Hepatic stellate cell (primary cell): ENCODE measurements at places on chromosomes 7 and 10.

- DNase-seq, result no peak
Measured at GRCh38 chr7:75630549-75630948, 108.2 kb downstream of the HIP1 start.

DNA sequence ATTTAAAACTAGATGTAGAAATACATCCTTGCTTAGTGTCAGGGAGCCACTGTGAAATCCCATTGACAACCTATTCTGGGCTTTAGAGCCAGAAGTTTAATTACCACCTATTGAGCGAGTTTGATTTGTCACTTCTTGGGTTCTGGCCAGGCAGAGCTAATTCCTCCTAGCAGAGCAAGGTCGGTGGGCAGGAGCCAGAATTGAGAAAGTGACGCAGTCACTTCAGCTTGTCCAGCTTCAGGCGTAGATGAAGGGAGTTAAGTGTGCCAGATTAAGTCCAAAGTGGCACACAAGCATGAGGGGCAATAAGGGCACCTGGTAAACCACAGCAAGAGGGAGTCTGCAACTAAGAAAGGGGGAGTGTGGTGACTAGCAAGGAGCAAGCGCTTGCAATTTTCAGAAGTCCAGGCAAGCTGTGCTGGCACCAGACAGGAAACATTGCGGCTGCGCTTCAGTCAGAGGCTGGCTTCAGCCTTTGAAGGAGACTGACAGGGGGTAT lies 119.4 kb downstream of the ST7 start:
- DNase-seq, result no peak

- no peak for DNase-seq
Measured at GRCh38 chr7:25643286-25643685, 415.0 kb upstream of the NPVF start.

DNA sequence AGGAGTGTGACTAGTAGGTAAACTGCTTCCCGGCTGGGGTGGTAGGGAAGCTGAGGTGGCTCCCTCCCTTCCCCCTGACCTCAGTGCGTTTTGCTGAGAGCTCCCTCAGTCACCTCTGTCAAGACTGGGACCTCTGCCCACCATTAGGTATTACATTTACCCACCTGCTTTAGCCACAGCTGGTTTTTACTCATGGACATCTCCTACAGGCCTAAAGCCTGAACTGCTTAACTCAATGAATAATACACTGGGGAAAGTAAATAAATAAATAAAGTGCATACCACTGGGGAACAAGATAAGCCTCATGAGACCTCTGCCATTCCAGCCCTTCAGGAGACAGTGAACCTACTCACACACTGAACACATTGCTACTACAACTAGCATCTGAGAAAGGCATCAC lies 38.9 kb upstream of the CDK13 start:
- DNase-seq, result no peak

DNA sequence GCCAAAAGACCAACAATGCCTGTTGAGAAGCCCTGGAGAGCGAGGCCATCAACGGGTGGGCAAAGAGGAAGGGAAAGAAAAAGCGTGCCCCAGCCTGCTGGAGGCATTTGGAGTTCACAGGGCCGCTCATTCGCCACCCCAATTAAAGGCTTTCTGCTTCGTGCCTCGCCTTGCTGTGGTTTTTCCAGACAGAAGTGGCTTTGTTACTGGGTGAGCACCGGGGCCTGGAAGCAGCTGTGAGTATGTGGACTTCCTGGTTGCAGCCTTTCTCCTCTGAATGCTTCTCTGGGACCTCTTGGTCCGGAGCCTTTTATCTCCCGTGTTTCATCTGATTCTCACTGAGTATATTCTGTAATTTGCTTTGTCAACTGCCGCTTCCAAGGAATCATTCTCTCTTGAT lies 118.1 kb upstream of the EGR2 start:
- no peak for DNase-seq

GRCh38 chr7:48458701-48459524 lies 287.7 kb downstream of the ABCA13 start:
- DNase-seq, result no peak

DNA sequence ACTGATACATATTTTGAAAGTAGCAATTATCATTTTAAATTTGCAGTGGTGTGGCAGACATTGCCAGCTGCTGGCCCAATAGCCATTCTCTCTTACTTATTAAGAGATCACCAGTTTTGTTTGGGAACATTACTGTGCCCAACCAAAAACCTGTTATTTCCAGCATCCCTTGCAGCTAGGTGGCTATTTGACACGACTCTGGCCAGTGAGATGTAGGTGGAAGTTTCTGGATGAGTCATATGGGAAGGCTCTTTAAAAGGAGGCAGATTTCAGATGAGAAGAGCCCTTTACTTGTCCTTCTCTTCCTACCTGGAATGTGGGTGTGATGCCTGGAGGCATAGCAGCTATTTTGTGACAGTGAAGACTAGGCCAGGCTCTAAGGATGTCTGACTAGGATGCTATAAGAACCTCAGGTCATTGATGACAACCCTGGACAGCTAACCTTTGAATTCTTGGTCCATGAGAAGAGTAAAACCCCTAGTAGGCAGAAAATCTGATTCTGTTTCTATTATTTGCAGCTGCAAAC lies 77.9 kb downstream of the CARD11 start:
- no peak for DNase-seq

DNA sequence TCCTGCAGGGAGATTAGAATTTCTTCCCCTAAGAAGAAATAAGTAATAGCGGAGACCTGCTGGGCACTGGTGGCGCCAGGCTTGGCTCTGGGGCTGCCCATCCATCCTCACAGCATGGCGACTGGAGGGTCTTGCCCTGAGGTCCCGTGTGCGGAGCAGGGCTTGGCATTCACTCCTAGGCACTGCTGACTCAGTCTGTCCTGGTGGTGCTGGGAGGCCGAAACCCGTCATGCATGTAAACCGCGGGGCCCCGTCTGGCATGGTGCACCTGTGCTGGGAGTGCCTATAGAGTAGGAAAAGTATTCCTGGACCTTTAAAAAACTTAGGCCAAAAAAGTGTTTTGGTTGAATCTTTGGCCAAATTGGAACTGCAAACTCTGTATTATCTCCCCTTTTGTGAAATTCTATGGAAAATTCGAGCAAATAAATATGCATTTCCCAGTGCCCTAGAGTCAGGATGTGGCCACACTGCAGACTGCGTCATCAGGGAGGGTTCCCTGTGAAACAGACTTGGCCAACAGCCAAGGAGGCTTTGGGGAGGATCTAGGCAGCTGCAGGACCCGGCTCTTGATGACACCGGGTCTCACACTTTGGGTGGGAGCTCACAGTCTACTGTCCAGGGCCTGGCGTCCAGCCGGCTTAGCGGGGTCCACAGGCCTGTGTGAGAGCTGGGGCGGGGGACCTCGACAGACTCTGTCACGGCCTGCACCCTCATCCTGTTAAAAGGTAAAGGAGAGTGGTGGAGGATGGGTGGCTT lies 122.3 kb downstream of the VIPR2 start:
- no peak for DNase-seq

- no peak for DNase-seq
Measured at GRCh38 chr7:77497079-77497478, 40.0 kb upstream of the PTPN12 start.

- no peak for DNase-seq
Measured at GRCh38 chr10:88733215-88733614, 26.6 kb upstream of the LIPN start.

GRCh38 chr7:157337316-157338149 lies 729 bp downstream of the DNAJB6 start:
- peak; percentile 80 for DNase-seq

GRCh38 chr7:23928418-23928775 lies 218.4 kb downstream of the STK31 start:
- no peak for DNase-seq

DNA sequence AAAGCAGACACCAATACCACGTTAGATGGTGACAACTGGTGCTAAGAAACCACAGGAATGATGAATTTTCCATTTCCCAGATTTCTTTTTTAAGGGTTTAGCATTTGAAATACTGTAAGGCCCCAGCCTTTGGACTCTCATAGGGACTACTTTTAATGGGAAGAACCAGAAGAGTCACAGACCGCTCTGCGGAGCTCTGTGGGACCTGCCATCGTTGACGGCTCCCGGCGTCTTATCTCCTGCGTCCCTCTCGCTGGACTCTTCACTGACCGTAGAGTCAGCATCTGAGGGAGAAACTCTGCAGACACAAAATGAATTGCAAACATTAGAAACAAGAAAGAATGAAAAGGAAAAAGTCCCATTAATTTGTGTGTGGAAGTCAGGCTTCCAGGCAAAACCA lies 81.4 kb upstream of the ATP6V0A4 start:
- DNase-seq, result no peak

DNA sequence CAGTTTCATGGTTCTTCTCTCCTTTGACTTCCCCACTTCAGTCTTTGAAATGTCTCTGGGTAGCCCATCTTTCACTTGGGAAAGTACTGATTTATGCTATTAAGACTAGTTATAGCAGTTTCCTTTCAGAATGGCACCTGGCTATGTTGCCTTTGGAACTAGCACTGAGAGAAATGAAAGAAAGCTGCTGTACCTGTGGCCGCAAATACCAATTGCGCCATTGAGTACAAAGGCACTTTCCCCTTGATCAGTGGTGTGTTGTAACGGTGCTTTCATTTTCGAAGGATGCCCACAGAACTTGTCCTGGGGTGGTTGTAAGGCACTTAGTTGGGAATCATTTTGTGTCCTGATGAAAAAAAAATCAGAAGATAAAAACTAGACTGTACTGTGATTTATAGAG lies 16.8 kb downstream of the BUB3 start:
- DNase-seq, result no peak
